ENCODE measurements at places on chromosomes 12 and 14. TPM values are rescaled to one million over a fixed set of nuclear protein-coding genes. Genes with fewer than 3 reads are reported as not detected.

Gene KRT8
- total RNA-seq = 110 TPM

Gene FAM234B
- 2.8 TPM for total RNA-seq

Gene LRTM2
- not detected for total RNA-seq

Gene NOXRED1
- total RNA-seq = 0.29 TPM

Gene MYF5
- not detected for total RNA-seq

Gene NEUROD4
- not detected for total RNA-seq

Gene CLEC4C
- not detected for total RNA-seq

Gene RNU4-1
- total RNA-seq = 376 TPM

Gene PLBD1
- total RNA-seq = 26.5 TPM

- DNase-seq = no peak
Measured at GRCh38 chr14:54562334-54562733, 4.6 kb upstream of the SAMD4A start.

DNA sequence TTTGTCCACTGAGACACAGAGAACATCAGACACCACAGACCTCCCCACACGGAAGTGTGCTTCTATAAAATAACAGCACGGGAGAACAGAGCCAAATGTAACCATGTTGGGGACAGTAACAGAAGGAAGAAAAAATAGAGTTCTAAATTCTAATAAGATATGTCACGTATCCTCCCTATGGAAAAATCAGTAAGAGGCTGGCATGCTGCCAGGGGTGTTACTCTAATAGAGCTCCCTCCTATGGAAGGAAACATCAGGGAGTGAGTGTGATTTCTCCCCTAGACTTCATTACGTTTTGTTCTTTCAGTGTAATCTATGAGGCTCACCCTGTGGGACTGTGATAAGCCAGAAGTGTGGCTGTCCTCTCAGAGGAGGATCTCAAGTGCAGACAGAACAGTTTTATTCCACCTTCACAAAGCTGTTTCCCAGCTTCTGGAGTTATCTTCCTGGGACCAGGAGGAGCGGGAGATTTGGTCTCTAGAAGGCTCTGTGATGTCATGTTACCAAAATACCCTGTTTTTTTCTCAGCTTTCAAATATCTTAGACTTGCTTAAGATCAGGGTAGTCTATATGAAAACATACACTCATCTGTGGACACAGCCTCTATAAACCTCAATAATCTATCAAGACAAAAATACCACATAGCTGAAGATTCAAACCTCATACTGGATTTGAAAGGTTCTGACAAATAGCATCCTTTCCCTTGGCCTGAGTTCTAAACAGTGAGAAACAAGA lies 69.3 kb downstream of the ZFC3H1 start:
- DNase-seq = no peak

- no peak for DNase-seq
Measured at GRCh38 chr12:73892201-73892600, 645.4 kb upstream of the ATXN7L3B start.

DNA sequence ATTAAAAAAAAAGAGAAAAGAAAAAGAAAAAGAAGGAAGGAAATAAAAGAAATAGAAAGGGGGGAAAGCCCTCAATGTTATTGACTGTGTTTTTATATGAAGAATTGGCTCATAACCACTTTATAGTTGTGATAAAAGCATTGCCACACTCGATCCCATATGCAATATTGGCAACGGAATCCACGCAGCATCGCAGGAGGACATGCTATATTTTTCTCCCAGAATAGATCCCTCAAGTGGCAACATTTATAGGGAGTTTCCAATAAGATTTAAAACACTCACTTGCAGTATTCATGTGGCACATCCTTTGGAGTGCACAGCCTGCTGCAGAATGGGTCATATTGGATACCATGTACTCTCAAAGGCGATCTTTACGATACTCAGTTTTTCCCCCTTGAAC lies 223.3 kb downstream of the EGLN3 start:
- no peak for DNase-seq

GRCh38 chr12:3726456-3726855 lies 26.5 kb downstream of the CRACR2A start:
- no peak for DNase-seq

GRCh38 chr12:131105736-131106348 lies 152.1 kb downstream of the ADGRD1 start:
- DNase-seq = no peak

DNA sequence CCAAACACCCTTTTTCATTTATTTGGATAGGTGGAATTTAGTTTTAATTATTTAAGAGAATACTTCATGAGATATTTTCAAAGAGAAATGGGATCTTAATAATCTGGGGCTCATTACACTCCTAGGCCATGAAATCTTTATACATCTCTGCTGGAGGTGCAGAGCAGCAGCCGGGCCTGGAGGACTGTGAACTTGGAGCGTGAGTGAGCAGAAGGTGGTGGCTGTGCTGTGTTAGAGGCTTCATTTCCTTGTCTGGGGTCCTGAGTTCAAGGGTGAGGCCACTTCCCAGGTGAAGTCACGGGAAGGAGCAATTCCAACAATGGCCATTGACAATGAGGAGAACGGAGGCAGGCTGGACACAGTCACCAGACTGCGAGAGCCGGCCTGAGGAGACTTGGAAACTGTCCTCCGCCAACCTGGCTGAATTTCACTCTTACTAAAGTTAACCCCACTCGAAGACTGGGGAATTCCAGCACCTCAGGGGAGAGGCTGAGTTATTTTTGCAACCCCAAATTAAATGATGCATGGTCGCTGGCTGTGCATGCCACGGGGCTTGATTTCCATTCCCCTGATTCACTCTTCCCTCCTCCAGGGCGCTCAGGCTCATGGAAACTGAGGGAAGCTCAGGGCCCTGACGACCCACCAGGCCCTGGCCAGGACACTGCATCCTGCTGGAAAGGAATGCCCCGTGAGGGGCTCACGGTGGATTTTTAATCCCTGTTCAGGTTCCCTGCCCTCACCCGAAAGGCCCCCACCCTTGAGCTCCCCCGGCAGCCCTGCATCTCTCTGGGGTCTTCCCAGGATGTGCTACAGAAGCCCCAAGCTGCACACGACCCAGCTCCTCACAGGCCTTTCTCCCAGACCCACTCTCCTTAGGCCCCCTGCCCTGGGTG lies 22.6 kb upstream of the TRAF3 start:
- no peak for DNase-seq

DNA sequence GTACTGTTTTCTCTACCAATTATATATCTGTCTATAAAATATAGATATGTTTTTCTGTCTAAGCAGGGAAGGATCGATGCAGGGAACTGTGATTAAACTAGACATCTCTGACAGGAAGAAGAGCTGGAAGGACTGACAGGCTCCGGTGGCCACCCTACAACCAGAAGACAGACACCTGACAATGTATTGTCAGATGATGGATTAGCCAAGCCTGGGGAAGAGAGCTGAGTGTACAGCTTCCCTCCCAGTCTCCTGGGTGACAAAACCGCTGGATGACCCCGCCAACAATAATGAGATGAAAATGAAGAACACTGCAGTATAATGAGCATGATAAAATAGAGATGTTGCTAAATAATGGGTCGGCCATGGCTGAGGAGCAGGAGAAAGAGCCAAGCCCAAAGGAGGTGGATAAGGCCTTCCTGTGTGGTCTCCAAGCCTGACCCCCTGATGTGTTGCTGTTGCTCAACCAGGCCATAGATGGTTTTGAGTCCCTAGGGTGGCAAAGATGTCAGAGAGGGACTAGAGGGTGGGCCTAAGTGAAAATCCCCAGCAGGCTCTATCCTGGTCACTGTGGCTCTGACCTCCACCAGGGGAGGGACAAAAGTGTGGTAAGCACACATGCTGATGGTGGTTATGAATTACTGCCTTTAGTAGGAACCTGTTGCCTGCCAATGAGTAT lies 28.2 kb downstream of the DHRS2 start:
- DNase-seq = no peak

DNA sequence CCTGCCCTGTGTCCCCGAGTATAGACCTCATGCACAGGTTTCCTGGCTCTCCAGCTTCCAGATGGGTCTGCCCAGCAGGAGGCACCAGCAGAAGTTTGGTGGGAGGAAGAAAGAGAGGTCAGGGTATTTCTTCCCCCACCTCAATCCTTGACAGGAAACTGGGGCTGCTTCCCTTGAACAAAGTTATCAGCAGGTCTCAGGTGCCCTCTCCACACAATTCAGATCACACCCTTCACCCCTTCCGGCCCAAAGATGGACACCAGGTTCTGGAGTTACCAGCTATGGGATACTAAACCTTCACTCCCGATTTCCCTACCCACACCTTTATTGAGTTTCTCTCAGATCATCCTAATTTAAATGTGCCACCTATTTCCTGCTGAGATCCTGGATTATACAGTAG lies 1.2 kb downstream of the SART3 start:
- DNase-seq = no peak

DNA sequence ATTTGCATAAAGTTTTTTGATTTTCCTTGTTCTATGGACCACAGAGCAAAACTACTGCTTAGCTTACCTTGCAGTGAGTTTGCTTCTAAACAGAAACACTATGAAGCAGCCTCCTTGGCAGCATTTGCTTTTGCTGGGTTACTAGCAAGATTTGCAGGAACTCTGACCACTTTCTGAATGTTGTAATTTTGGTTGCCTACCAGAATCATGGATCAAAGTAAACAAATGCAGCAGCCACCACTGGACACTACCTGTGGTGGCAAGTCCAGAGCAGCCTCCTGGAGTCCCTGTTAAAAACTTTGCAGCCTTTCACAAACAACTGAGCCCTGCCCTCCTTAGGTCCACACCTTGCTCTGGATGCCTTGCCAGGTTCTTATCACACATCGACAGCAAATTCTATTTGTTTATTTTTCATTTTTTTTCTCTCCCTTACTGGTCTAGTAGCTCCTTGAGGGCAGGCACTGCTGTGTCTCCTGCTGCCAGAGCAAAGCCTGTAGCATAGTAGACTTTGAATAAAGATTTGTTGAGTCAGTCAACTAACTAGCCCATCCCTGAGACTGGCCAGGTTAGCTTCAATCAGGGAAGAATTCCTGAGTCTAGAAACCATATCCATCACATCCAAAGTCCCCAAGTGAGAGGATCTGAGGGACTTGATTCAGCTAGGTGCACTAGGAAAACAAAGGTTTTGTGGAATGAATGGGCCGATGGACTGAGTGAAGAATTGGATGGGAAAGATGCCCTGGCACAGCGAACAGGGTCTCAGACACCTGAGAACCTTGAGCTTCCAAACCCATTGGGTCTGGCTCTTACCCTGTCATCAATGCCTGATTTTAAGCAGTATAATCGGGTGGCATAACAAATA lies 5.7 kb downstream of the TTC6 start:
- no peak for DNase-seq

DNA sequence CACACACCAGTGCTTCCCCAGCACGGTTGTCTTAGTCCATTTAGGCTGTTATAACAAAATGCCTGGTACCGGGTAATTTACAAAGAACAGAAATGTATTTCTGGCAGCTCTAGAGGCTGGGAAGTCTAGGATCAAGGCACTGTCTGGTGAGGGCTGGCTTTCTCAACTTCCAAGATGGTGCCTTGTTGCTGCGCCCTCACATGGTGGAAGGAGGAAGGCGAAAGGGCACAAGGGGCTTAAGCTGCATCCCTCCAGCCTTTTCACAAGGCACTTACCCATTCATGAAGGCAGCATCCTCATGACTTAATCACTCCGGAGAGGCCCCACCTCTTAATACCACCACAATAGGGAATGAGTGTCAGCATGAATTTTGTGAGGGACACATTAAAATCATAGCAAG lies 155.5 kb downstream of the SLC15A5 start:
- no peak for DNase-seq

DNA sequence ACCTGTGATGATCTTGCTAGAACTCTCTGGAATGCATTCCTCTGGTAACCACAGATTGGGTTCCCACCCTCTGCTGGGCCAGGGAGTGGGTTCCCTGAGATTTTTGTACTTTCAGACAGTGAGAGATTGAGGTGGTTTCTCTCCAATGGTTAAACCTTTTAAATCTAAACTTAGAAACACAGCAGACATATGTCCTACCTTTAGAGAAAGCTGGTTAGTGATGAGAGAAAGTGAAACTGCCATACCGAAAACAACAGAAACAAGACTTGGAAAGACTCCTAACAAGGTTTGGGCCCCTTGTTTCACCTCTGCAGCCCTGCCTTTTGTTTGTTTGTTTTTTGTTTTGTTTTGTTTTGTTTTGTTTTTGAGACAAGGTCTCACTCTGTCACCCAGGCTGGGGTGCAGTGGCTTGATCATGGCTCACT lies 9.7 kb upstream of the SGPP1 start:
- no peak for DNase-seq

GRCh38 chr12:107474639-107475539 lies 210.7 kb upstream of the PWP1 start:
- no peak for DNase-seq

DNA sequence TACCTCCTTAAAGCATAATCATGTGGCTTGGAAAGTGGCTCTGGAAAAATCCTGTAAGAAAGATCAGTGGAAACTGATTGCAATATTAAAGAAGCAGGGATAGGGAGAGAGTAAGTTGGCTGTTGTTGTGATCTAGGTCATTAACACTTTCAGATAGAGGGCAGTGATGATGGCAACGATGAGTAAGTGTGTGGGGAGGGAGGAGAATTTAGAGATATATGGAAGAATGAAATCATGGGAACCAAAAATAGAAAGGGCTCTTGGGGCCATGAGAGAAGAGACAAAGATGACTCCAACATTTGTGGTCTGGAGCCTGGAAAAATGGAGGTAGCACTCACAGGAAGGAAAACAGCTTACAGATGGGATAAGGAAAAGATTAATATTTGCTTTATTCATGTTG lies 23.3 kb downstream of the SNRPF start:
- DNase-seq = no peak

DNA sequence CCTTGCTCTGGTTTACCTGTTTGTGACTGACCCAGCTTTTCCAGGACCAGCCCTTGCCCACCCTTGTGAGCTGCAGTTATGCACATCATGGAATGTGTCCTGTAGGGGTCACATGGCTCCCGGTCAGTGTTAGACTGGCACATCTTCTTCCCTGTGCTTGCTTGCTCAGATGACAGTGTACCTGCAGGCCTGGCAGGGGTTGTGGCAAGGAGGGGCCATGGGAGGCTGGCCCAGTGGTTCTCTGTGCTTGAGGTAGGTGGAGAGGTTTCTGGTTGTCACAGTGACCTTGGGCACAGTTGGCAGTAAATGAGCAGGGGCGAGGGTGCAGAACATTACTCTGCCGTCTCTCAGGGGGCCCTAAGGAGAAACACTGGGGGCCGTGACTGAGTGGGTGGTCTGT lies 27.6 kb upstream of the RD3L start:
- no peak for DNase-seq

DNA sequence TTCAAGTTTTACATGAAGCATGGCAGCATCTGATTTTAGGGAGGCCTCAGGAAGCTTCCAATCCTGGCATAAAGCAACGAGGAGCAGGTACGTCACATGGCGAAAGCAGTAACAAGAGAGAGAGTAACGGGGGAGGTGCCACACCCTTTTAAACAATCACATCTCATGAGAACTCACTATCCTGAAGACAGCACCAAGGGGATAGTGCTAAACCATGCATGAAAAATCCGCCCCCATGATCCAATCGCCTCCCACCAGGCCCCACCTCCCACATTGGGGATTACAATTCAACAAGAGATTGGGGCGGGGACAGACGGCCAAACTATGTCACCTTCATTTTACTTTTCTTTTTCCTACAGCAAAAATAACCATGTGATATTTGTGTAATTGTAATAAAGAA lies 7.2 kb upstream of the MAP3K9 start:
- DNase-seq = no peak
